ENCODE measurements at places on chromosomes 1 and 21.

GRCh38 chr21:34274001-34274400 is 89.8 kb upstream of the KCNE2 start:
- no peak for DNase-seq

DNA sequence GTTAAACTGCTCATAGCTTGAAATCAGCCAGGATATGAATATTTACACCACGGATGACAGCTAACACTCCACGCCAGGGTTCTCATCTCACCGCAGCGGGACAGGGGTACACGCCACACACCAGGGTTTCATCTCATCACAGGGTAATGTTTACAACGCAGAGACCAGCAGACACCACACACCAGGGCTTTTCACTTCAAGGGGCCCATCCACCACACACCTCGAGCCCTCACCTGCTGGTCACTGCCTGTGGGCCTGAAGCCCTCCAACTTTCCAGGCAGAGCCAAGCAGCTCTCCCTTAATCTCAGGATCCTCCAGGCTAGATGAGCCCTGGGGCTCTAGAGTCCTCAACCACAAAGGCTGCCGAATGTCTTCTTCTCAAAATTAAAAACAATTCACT is 1.3 kb upstream of the KRTAP10-12 start:
- DNase-seq: no peak

DNA sequence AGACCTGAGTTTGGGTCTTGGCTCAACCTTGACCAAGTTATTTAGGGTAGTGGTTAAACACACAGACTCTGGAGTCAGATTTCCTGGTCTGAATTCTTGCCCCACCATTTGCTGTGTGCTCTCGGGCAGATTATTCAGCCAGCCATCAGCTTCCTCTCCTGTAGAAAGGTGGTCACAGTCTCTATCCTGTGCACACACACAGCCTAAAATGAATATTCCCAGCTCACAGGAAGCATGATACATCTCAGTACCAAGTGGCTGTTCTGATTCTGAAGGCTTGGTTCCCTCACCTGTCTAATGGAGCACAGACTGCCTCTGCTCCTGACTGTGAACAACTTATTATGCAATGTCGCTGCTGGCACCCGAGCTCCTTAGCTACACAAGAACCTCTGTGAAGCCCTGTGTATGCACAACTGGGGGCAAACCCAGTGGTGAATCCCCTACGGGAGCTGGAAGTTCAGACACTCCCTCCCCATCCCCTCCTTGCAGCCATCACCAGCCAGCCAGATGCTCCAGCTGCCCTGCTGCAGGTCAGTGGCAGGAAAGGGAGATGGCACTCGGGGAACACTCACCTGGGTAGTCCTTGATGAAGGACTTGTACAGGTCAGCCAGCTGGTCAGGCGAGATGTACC is 13.7 kb downstream of the ENO1 start:
- DNase-seq: no peak

- no peak for DNase-seq
Observed at GRCh38 chr1:110292031-110292741, 47.0 kb upstream of the RBM15 start.

DNA sequence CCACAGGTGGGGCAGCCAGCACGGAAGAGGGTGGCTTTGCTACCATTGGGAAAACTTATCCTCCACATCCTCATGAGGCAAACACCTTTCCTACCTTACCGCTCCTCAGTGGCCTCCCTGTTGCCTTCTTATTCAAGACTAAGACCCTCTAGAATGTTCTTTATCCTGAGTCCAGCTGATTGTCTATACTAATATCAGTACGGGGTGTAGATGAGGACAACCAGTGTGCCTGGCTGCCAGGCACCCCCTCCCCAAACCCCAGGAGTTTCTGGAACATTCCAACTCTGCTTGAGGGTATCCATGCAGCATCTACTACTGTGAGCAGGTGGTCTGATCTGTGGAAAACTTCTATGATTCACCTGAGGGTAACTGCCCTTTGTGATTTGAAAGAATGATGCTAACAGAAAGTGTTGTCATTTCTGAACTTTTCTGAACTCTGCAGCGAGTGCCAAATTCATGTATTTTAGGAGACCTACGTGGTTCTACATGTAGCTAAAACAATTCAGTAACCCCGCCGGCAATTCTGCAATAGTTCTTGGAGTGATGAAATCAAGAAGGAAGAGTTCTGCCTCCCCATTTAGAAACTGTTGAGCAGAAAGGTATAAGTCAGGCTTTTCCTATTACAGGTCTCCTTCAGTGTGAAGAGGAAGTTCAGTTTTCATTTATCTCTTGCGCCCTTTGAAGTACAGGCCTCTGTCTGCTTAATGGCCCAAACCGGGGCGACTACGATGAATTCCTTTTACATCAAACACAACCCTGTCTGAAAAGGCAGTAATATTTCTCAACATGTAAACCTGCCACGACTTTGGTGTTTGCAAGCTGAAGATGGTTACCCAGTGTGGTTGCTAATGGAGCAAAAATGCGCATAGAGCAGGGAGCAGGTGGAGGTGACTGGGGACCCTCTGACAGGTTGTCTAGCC is 80.4 kb downstream of the RUNX1 start:
- DNase-seq: no peak

- DNase-seq: no peak
Observed at GRCh38 chr1:3066826-3067225, 2.2 kb upstream of the PRDM16 start.

DNA sequence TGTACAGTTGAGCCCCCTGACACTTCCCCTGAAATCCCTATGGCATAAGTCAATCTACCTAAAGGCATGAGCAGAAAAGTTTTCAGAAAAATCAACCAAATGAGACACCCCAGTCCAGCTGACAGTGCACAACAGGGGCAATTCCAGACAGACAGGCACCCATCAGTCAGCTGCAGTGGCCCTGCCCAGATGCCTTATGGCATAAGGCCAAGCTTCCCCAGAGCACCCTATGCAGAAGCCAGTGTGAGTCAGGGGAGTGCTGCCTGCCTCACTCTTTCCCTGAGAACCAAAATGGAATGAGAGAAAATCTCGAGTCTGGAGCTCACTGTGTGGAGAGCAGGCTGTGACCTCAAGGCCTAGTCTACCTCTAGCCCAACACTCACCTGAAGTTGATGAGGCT is 38.1 kb downstream of the MRAP start:
- DNase-seq: no peak

DNA sequence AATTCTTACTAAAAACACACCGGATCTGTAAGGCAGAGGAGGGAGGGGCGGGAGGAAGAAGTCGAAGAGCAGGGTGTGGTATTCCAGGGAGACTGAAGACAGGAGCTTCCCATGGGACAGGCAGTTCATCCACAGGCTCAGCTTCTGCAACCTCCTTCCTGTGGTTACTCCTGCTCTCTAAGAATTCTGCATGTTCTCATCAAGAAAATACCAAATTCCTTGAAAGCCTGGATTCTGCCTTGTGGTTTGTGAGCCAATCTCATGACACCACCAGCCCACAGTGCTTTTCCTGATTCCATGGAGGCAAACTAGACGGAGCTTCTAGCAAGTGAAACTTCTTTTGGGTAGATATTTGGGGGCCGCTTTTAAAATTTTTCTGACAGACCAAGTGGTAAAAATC is 1.1 kb upstream of the ST6GALNAC3 start:
- no peak for DNase-seq

DNA sequence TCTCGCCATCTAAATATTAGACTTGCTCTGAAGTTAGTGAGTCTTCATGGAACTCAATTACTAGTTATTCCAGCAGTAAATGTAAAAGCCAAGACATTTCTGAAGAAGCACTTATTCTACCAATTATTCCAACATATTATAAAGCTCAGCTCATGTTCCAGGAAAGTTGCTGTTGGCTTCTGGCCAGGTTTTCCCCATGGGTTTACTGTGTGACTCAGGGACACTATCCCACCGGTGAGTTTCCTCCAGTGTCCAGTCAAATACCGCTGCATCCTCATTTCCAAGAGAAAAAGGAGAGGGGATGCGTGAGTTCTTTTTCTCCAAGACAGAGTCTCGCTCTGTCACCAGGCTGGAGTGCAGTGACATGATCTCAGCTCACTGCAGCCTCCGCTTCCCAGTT is 9.2 kb upstream of the HHIPL2 start:
- no peak for DNase-seq

DNA sequence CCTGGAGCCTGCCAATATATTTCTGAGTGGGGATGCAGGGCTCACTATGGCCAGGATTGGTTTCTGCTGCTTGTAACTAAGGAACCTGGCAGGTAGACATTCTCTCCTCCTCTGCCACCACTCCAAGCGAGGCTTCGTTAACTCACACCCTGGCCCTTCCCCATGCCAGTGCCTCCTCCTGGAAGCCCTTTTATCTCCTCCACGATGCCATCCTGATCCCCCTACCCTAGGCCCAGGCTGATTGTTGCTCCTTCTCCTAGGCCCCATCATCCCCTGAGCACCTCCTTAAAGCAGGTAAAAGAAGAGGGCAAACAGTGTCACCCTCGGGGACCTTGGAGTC is 118.5 kb downstream of the DMRTB1 start:
- peak; percentile 11 for DNase-seq

DNA sequence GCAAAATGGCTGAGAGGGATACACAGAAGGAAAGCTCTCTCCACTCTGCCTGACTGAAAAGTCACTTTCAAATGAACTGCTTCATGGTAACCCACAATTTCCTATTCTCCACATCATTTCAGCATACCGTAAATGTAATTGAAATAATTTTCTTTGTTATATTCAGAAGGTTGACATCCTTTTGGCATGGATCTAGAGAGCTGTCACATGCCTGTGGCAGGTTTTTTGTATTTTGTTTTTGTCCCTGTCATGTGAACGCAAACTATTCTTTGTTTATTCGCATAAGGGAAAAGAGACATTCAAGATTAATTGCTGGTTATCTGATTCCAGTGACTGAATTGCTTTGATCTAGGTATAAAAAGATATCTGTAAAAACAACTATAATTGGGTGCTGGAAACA is 1808.1 kb downstream of the NCAM2 start:
- DNase-seq: no peak

DNA sequence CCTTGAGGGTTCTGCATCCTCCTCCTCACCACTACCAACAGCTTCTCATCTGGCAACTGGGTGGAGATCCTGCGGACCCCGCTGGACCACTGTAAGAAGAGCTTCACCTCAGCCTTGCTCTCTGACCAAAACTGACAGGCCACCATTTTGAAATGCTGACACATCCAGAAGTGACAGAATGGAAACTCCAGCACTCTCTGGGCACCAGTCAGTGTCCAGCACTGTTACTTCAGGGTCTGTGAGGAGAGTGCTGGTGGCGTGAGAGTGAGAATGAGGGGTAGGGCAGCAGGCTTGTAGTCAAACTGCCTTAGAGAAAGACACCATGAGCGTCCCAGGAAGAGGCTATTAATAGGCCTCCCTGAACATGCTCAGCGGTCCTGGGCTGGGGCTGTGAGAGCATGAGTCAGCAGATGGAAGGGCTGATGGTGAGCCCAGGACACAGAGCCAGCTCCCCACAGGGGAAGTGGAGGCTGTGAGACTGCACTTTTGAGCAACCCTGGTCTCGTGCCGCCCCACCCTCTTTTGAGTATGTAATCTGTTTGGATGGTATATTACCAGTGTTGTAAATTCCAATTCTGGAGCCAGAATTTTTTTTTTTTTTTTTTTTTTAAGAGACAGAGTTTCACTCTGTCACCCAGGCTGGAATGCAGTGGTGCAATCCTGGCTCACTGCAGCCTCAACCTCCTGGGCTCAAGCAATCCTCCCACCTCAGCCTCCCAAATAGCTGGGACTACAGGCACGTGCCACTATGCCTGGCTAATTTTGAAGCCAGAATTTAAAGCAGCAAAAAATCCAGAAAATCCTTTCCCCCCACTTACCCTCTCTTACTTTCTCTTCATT is 34.4 kb upstream of the SLC30A1 start:
- DNase-seq: no peak

GRCh38 chr21:43657355-43658087 is 1.8 kb downstream of the HSF2BP start:
- DNase-seq: no peak
